Stimulated activated CD4-positive, alpha-beta T cell treated with anti-CD3 and anti-CD28 coated beads, Interleukin-15, amount 100 ng/mL, for 1 hour (primary cell): ENCODE measurements at places on chromosomes 2 and 18.

DNA sequence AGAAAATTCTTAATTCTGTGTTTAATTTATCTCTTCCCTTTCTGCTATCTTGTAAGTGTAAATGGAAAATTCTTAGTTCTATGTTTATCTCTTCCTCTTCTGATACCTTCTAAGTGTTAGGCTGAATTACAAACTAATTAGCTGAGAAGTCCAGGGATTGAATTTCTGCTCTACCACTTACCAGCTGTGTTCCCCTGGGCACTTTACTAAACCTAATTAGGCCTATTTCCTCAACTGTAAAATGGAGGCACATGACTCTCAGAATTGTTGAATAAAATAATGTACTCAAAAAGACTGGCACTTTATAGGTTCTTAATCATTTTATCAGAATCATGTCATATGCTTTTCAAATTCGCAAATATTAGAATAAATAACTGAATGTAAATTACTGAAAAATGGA lies 146.3 kb downstream of the MAP2 start:
- DNase-seq, result no peak

- no peak for DNase-seq
Observed at GRCh38 chr18:54967786-54968185, 8.5 kb upstream of the CCDC68 start.

DNA sequence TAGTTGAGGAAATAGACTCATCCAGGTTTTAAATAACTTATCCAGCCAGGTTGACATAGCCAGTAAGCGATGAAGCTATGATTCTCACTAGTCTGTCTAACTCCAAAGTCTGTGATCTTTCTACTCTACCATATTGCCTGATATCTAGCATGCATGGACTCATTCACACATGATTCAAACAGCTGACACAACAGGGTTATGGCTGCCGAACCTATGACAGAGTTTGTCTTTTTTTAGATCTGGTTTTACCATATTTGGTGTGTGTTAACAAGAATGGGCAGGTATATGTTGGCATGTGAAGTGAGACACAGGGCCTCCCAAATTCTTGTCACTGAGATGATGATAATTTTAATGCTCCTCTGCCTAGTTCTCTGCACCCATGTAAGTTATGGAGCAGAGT lies 210.6 kb downstream of the BABAM2 start:
- no peak for DNase-seq

GRCh38 chr2:38091760-38092159 lies 15.8 kb upstream of the CYP1B1 start:
- no peak for DNase-seq

- no peak for DNase-seq
Observed at GRCh38 chr2:1601471-1602277, 142.6 kb downstream of the PXDN start.

GRCh38 chr2:187369471-187369870 lies 78.6 kb downstream of the CALCRL start:
- no peak for DNase-seq

DNA sequence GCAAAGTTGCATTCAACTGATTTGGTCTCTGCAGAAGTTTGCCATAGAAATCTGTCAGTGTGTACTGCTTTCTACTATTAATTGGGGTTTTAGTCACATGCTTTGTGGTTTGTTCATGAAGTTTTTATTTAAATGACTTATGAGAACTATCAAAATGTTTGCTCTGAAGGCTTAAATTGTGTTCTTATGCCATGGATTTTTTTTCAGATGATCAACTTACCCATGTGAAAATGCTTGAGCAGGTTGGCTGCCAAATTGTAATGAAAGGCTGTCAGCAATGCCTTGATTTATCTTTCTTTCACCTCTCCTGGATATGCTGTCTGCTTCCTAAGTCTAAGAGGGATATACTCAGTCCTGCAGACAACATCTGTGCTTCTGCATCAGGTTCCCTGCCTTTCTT lies 50.7 kb downstream of the FMNL2 start:
- DNase-seq, result no peak

DNA sequence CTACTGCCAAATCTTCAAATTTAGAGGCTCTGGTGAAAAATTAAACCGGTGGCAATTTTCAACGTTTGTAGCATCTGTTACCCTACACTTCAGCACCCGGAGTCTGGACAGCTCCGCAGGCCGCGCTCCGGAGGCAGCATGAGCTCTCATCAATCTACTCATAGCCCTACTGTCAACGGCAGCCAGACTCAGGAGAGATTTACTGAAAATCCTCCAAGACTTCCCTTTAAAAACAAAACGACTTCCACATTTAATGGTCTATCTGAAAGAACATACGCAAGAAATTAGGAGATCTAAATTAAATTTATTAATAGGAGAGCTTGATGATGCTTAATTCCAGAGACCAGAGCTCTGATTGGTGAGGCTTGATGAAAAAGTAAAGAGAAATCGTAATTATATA lies 970 bp upstream of the ADCYAP1 start:
- DNase-seq, result peak; percentile 14

GRCh38 chr2:108870069-108870644 lies 83.6 kb downstream of the CCDC138 start:
- no peak for DNase-seq

GRCh38 chr18:76874642-76875389 lies 52.5 kb downstream of the ZNF236 start:
- DNase-seq, result no peak

- no peak for DNase-seq
Observed at GRCh38 chr2:174529916-174530315, 43.1 kb upstream of the GPR155 start.

- no peak for DNase-seq
Observed at GRCh38 chr2:12350821-12351220, 365.9 kb upstream of the TRIB2 start.

- no peak for DNase-seq
Observed at GRCh38 chr2:23684395-23685176, 242.3 kb downstream of the ATAD2B start.

GRCh38 chr2:163407296-163407695 lies 328.5 kb downstream of the FIGN start:
- no peak for DNase-seq

- no peak for DNase-seq
Observed at GRCh38 chr2:40225670-40226210, 226.2 kb downstream of the SLC8A1 start.

GRCh38 chr18:1047406-1047805 lies 142.7 kb downstream of the ADCYAP1 start:
- no peak for DNase-seq

GRCh38 chr2:27708257-27708654 lies 44.6 kb downstream of the SLC4A1AP start:
- DNase-seq, result no peak

GRCh38 chr2:64165706-64166105 lies 21.5 kb upstream of the PELI1 start:
- no peak for DNase-seq

- DNase-seq, result no peak
Observed at GRCh38 chr2:66390152-66390551, 44.8 kb upstream of the MEIS1 start.

DNA sequence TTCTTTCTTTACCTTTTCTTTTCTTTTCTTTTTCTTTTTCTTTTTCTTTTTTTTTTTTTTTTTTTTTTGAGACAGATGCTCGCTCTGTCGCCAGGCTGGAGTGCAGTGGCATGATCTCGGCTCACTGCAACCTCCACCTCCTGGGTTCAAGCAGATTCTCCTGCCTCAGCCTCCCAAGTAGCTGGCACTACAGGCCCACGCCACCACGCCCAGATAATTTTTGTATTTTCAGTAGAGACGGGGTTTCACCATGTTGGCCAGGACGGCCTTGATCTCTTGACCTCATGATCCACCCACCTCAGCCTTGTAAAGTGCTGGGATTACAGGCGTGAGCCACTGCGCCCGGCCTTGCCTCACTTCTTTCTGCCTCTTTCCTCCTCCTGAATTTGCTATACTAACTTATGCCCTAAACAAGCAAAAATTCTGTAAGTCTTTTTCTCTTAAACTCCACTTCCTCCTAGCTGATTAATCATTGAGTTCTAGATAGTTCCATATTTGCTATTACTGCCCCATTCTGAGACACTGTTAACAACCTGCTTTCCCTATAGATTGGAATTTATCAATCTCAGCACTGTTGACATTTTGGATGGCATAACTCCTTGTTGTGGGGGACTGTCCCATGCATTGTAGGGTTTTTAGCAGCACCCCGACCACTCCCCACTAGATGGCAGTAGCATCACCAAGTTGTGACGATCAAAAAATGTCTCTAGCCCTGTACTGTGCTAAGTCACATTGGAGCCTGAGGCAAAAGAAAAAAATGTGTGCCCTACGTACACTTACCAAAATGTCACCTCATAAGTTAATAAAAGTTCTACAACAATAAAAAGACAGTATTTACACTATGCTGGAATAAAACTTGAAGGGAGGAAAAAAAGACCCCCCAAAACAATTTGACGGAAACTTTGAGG lies 16.4 kb upstream of the THADA start:
- peak; percentile 52 for DNase-seq

- no peak for DNase-seq
Observed at GRCh38 chr2:41151746-41152145, 699.9 kb upstream of the SLC8A1 start.

DNA sequence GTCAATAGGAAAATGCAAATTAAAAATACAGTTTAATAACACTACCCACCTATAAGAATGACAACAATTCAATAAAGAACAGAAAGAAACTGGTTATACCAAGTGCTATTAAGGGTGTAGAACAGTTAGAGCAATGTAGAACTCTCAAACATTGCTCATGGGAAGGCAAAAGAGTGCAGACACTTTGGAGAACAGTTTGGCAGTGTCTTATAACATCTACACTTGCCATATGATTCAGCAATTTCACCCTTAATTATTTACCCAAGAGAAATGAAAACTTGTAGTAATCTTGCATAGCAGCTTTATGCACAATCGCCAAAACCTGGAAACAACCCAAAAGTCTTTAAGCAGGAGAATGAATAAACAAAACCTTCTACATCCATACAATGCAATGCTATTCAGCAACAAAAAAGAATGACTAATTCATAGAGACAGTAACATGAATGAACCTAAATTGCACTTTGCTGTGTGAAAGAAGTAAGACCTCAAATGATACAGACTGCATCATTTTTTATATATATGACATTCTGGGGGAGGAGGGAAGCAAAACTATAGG lies 455.2 kb downstream of the THSD7B start:
- DNase-seq, result no peak

DNA sequence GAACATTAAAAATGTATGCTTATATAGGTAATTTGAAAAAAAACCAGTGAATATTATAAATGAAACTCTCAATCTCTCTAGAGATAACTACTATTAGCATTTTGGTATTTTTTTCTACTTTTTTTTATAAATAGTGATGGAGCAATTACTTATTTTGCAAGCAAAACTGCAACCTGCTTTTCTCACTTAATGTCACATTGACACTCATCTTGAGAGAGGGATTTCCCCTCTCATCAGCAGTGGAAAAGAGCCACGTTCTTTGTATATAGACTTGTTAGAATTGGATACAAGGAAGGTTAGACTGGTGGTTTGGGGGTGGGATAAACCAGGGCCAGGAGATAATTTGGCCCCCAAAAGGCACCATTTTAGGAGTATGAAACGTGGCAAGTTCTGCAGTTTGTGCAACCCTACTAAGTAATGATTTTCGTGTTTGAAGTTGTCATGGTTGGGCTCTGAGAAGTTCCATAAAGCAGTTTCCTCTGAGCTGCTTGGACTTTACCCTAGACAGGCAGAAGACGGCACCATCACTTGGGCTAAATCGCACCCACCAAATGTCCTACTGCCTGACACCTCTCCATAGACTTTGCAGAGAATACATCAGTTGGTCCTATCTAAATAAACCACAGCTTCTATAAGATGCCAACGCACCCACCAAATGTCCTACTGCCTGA lies 194.0 kb downstream of the ACTR3 start:
- no peak for DNase-seq
